ENCODE measurements at places on chromosomes 2 and 18. TPM values are rescaled to one million over a fixed set of nuclear protein-coding genes. Genes with fewer than 3 reads are reported as not detected.

TFCP2L1 gene
- total RNA-seq, result not detected

SPIRE1 gene
- 10.3 TPM for total RNA-seq

KIAA2012 gene
- not detected for total RNA-seq

ASIC4 gene
- total RNA-seq, result not detected

ACMSD gene
- not detected for total RNA-seq

ASXL2 gene
- 9.0 TPM for total RNA-seq

LHCGR gene
- total RNA-seq, result not detected

HOXD12 gene
- not detected for total RNA-seq

HK2 gene
- total RNA-seq, result 52.2 TPM

DOCK10 gene
- 3.8 TPM for total RNA-seq

HAAO gene
- not detected for total RNA-seq

PER2 gene
- total RNA-seq, result 4.6 TPM

GALNT3 gene
- total RNA-seq, result 0.69 TPM

SCYGR8 gene
- not detected for total RNA-seq

XIRP2 gene
- total RNA-seq, result not detected

OSR1 gene
- 70.5 TPM for total RNA-seq

FAHD2A gene
- total RNA-seq, result 6.7 TPM

LOXL3 gene
- total RNA-seq, result 21.8 TPM

TLK1 gene
- 20.8 TPM for total RNA-seq

CPLX4 gene
- not detected for total RNA-seq

CAVIN2 gene
- total RNA-seq, result 15.7 TPM

AQP4 gene
- total RNA-seq, result not detected

UGT1A10 gene
- not detected for total RNA-seq

ME2 gene
- 20.0 TPM for total RNA-seq

GALR1 gene
- not detected for total RNA-seq

TTR gene
- total RNA-seq, result not detected

NPHP1 gene
- 0.73 TPM for total RNA-seq

VIL1 gene
- total RNA-seq, result not detected

ANKRD30B gene
- total RNA-seq, result not detected
